Stomach (tissue), 19 donors: ENCODE measurements at places on chromosomes 7 and 10. TPM values are rescaled to one million over a fixed set of nuclear protein-coding genes. Genes with fewer than 3 reads are reported as not detected.

CYP3A5 gene
- 424 TPM for total RNA-seq

WNT8B gene
- total RNA-seq, result not detected

UBTD1 gene
- 1.3 TPM for total RNA-seq

CLCN1 gene
- total RNA-seq, result not detected

CFAP58 gene
- total RNA-seq, result 0.18 TPM

RBP3 gene
- not detected for total RNA-seq
